ENCODE measurements at places on chromosomes 5 and 9.

- DNase-seq: no peak
Measured at GRCh38 chr5:73321757-73322436, 126.7 kb downstream of the FOXD1 start.

GRCh38 chr5:11640158-11640873 lies 263.9 kb downstream of the CTNND2 start:
- no peak for DNase-seq

- DNase-seq: no peak
Measured at GRCh38 chr5:149423049-149423793, 44.1 kb upstream of the IL17B start.

DNA sequence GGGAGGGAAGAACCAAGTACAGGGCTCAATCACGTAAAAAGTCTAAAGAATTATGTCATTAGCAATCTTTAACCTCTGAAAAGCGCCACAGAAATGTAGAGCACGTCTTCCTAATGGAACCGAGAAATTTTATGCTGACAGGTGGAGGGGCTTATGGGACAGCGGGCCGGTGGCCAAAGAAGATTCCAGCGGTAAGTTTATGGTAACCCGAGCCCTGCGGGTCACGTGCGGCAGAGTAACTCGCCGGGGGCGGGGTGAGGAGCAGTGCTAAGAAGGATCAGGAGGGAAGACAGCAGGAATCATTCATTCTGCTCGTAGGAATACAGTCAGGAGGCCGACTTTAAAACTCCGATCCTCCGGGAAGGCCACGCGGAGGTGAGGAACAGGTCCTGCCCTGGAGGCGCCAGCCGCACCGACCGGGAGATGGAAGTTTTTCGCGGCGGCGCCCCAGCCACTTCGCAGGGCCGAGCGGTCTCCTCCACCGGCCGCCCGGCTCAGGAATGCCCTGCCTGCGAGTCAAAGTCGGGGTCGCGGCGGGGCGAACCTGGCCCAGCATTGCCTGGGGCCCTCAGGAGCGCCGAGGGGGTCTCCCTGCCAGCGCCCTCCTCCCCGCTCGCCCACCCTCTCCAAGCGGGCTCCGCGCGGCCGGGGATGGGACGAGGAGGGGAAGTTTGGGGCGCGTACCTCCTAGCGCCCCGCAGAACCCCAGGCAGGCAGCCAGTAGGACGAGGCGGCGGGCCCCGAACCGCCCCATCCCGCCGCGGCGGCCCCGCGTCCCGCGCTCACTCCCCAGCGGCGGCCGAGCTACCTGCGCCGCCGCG lies 101.8 kb downstream of the ESM1 start:
- no peak for DNase-seq

GRCh38 chr5:52661903-52662595 lies 125.7 kb upstream of the ITGA1 start:
- no peak for DNase-seq

- no peak for DNase-seq
Measured at GRCh38 chr5:66247176-66247960, 103.3 kb downstream of the SREK1 start.

DNA sequence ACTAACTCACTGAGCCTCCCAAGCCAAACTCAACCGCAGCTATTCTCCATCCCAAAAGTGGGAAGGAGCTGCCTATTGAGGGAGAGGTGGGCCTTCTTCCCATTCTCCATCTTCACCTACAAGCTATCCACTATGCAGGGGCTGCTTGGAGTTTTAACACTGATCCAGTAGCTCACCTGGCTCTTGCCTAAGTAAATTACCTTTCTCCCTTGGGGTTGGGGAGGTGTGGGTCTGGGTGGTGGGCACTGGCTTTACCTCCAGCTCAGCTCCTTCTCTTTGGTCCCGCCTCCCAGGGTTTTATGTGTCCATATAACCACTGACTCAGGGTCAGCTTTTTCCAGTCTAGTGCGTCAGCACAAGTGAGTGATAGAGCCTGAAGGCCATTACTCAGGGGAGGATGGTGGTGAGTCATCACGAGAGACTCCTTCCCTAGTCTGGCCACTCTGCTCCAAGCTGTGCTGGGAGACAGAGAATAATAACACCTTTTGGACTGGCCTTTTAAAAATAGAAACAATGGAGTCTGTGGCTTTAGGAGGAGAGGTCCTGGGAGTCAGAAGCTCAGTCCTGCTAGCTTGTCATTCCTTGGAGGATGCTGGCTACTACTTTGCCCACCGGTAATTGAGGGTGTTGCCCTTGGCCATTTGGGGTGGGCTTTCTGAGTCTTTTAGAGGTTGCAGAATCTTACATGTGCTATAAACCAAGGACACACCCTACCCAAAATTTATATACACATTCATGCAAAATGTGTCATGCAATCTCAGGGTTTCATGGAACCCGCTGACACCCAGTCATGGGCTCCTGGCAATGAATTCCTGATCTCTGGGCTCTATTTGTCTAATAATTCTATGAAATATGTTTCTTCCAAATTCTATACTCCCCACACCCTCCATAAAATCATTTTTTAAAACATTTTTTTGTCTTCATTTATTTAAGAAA lies 35.6 kb upstream of the ATP6V1G1 start:
- no peak for DNase-seq

DNA sequence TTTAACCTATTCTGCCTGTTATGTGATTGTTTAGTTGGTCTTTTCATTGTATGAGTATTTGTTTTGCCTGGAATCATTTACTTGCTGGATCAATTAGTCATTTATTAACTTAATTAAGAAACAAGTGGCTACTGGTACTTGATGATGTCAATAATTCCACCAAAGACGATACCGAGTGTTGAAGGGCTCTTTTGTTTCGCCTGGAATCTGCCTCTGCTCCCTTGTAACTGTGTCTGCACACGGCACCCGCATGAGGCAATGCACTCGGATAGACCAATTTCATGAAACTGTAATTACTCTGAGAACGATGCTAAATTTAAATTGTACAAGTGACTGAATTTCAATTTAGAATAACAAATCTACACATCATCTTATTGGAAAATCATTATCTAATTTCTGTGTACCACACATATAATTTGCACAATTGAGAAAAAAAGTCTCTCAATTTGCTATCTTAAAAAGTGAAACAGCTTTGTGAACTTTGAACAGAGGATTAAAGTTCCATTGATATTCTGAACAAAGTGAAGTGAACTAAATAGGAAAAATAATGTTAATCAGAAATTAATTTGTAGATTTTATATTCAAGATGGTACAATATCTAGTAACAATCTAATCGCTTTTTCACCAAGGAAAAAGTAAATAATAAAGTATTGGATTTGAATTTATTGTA lies 143.2 kb downstream of the CTNND2 start:
- no peak for DNase-seq

- DNase-seq: no peak
Measured at GRCh38 chr9:133242241-133242640, 32.8 kb downstream of the ABO start.
